ENCODE measurements at places on chromosomes 16 and 17.

- no peak for DNase-seq
Measured at GRCh38 chr16:87093804-87094555, 223.2 kb downstream of the C16orf95 start.

GRCh38 chr17:28341516-28341915, 6.0 kb downstream of the TNFAIP1 start:
- DNase-seq, result no peak

DNA sequence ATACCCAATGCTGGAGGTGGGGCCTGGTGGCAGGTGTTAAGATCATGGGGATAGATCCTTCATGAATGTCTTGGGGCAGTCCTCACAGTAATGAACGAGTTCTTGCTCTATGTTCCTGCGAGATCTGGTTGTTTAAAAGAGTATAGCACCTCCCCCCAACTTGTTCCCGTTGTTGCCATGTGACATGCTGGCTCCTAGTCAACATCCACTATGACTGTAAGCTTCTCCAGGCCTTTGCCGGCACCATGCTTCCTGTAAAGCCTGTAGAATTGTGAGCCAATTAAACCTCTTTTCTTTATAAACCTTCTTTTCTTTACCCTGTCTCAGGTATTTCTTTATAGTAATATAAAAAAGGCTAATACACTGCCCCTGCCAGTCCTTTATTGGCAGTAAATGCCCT, 33.3 kb downstream of the RANBP10 start:
- peak; percentile 58 for DNase-seq

- peak; percentile 92 for DNase-seq
Measured at GRCh38 chr17:7219812-7220592, at the start of the genes ACADVL and DLG4. ACADVL (plus strand) TSS chr17:7219938; CDS start chr17:7219985, 47 bp downstream. DLG4 (minus strand) TSS chr17:7219836.

DNA sequence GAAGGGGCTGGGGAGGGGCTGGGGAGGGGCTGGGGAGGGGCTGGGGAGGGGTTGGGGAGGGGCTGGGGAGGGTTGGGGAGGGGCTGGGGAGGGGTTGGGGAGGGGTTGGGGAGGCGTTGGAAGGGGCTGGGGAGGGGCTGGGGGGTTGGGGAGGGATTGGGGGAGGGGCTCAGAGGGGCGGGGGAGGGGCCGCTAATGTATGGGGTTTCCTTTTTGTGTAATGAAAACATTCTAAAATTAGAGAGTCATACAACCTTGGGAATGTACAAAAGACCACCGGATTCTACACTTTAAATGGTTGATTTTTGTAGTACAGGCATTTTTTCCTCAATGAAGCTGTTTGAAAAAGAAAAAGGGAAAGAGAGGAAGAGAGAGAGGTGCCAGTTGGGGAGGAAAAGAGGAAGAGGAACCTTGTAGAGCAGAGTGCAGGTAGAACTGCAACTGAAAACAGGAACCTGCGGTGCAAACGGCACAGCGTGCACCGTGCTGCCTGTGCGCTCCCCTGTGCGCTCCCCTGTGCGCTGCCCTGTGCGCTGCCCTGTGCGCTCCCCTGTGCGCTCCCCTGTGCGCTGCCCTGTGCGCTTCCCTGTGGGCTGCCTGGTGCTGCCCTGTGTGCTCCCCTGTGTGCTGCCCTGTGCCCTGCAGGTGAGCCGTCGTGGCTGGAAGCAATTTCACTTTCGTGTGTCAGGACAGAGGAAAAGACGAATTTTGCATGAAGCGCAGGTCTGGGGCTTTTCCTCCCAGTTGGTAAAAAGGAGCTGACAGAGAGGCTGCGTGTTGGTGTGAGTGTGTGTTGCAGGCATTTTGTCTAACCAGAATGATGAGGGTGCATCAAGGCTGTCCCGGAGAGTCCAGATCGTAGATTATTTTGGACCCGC, 40.8 kb downstream of the METRNL start:
- no peak for DNase-seq

- peak; percentile 69 for DNase-seq
Measured at GRCh38 chr17:79970576-79971068, 65.0 kb downstream of the TBC1D16 start.

Data from choroid plexus epithelial cell (primary cell).